Spinal cord (tissue), 10 donors: ENCODE measurements at places on chromosomes 4 and X.

DNA sequence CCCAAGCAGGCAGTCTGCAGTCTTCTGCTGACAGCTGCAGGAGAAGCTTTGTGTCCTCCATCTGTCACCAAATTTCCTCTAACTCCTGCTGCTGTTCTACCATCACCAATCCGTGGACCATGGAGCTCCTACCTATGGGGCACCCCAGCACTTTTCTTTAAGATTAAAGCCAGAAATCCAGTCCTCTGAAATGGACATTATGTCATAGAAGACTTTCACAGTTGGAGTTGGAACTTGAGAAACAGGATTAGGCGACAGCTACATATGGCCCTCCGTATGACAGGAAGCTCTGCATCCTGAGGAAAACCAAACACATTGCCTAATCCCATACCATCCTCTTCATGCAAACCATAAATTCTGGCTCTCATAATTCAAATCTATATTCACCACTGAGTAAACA is 470.6 kb upstream of the GALNTL6 start:
- no peak for DNase-seq

- DNase-seq, result peak; percentile 29
Measured at GRCh38 chr4:11623726-11624037, 195.0 kb upstream of the HS3ST1 start.

GRCh38 chr4:79650794-79651431 is 242.9 kb upstream of the GK2 start:
- no peak for DNase-seq

DNA sequence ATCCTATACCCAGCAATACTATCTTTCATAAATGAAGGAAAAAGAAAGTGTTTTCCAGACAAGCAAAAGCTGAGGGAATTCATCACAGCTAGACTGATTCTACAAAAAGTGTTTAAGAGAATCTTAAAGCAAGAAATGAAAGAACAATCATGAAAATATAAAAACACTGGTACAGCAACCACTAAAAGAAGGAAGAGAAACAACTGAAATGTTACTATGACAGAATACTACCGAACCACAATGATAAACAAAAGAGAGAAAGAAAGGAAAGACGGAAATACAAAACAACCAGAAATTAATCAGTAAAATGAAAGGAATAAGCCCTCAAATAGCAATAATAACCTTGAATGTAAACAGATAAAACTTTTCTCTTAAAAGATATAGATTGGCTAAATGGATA is 110.8 kb upstream of the AFF2 start:
- DNase-seq, result no peak

- no peak for DNase-seq
Measured at GRCh38 chrX:1178580-1179057, 33.8 kb downstream of the CRLF2 start.

DNA sequence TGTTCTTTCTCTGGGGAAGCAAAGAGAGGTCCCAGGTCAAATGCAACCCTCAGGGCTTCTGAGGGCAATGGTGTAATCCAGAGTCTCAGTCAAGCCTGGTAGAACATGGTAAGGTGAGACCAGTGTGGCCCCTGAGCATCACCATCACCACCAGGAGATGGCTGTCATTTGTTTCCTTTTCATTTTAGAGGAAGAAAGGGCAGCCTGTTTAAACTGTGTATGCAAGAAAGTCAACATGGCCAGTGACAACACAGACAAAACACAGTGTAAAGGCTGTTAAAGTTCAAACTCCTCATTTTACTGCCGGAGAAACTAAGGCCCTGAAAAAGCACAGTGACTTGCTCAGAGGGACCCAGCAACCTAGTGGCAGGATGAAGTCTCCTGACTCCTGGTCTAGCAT is 2.0 kb upstream of the EDA start:
- DNase-seq, result no peak

DNA sequence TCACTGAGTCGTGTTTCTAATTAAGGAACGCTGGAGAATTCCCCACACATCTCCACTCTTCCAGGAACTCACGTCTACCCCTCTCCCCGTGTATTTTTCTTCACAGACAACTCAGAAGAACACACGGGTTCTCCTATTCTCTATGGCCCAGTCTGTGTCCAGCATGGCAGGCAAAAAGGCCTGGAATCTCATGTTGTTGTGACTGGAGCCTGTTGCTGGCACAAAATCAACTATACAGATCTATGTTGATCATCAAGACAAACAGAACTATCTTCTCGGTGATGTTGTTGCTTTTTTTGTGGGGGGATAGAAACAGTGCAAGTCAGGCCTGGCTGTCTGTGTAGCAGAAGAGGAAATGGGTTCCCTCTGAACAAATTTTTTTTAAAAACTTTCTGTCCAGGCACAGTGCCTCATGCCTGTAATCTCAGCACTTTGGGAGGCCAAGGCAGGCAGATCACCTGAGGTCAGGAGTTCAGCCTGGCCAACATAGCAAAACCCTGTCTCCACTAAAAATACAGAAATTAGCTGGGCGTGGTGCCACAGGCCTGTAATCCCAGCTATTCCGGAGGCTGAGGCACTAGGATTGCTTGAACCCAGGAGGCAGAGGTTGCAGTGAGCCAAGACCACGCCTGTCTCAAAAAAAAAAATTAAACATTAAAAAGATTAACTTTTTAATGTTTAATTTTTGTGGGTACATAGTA is 50.5 kb upstream of the CBR4 start:
- DNase-seq, result no peak

- DNase-seq, result no peak
Measured at GRCh38 chr4:588351-588849, 12.3 kb upstream of the TMEM271 start.

- peak; percentile 2 for DNase-seq
Measured at GRCh38 chr4:128913228-128913627, 103.7 kb downstream of the JADE1 start.

DNA sequence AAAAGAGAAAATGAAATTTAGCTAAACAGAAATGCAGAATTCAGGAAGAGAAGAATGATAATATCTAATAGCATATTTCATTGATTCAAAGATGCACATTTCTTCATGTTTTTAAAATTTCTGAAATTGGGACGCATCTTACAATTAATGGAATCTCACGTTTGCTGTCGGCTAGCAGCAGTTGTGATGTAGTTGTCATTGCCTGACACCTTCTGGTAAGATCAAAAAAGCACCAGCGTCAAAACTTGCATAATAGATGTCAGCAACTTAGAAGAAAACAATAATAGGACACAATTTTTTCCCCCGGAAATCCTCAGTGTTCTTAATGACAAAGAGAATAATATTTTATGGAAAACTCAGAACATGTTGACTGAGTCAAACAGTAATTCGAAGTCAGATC is 29.8 kb upstream of the SLC7A3 start:
- DNase-seq, result peak; percentile 10

DNA sequence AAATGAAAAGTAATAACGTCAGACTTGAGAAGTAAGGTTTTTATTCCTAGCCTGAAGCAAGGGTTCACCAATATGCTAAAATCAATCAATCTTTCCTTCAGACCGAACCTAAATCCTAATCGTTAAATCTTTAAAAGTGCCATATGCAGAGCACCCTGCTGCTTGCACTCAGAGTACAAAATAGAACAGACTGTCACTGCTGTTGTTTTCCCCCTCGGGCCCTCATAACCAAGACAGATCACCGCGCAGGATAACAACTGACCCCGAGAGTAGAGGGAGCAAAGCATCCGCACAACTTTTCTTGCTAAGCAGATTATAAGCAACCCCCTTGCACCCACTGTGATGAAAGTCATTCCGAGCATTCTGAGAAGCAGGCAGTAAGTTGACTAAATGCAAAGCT is 550.9 kb upstream of the NDST4 start:
- DNase-seq, result no peak

DNA sequence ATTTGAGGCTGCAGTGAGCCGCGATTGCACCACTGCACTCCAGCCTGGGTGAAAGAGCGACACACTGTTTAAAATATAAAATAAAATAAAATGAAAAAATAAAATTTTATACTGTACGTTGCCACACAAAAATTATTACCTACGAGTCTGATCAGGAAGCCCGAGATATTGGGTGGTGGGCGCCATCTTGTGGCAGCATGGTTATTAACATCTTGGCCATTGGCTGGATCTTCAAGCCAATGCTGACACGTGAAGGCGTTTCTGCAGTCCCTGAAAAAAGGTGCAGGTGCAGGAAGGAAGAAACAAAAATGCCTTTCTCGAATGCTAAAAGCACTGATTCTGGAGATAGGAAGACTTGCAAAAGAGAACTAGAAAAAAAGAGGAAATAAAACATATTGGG is 4.9 kb upstream of the TLR8 start:
- peak; percentile 7 for DNase-seq

DNA sequence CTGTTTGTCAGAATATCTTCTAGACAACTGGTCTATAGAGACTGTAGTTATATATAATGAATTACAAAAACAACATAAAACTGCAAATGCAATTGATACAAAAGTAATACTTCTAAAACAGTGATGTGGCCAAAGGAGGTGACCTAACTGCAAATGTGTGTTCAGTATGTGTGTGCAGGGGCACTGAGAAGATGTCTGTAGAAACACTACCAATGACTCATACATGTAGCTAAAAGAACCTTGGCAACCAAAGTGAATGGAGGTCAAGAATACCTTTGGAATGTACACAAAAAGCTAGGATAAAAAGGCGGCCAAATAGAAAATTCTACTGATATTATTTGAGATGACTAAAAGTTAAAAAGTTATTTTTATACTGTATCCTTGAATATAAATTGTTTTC is 261.8 kb downstream of the CAMK2D start:
- DNase-seq, result no peak

DNA sequence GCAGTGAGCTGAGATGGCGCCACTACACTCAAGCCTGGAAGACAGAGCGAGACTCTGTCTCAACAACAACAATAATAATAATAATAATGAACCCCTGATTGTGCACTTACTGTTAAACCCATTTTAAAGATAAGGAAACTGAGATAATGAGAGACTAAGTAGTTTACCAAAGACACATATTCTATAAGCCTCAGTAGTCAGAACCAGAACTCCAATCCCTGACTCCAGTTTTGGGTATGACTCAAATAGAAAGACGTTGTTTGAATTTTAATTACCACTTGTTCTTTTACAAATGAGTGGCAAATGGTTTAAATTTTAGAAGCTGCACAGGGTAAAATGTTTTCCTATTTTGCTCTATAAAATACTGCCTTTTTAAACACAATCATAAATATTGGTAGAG is 37.4 kb downstream of the ACSL4 start:
- DNase-seq, result no peak

DNA sequence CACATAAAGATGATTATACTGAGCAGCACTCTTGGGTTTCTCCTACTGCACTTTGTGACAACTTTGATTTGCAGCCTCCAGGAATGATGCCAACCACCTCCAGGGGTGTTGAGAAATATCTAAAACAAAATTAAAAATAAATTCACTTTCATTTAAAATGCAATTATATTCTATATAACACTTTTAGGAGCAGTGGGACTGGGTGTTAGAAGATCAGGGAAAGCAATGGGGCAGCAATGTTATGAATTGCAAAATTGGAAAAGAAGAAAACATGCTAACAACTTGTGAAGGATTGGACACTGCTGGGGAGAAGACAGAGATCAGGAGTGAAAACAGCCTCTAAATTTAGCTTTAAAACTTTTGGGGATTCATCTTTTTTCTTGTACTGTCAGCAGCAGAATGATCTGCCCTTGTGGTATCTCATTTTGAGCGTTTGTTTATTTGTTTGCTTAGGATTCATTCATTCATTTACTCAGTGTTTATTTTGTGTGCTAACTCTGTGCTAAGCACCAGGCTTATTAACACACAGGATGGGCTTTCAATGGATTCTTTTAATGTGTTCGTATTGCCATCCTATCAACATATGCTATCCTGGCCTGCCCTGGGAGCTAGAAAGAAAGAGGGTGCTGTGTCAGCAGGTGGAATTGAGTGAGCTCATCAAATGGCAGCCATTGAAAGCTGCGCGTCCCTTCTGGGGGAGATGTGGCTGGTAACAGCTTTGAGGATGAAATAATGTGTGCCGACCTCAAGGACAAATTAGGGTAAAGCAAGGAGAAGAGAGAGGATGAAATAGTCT is 96.5 kb downstream of the FRMPD4 start:
- no peak for DNase-seq

GRCh38 chr4:40231316-40231863 is 34.6 kb downstream of the RHOH start:
- DNase-seq, result no peak

DNA sequence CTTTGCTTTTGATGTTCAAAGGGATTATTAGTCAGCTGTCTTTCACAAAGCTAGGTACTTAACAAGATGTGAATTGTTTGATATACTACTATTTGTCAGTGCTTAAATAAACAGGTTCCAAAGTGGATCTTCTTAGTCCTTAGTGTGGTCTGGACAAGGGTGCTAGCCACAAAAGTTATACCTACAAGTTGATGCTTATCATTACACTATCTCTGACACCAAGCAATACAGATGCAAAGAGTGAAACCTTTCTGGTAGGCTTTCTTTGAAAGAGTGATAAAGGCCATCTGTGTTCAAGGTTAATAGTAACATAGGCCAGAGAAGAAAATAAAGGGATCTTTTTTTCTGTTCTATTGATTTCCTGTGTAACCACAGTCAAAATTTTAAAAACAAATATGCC is 12.2 kb upstream of the RBPJ start:
- no peak for DNase-seq

- DNase-seq, result peak; percentile 75
Measured at GRCh38 chr4:7894677-7895181, 44.9 kb downstream of the AFAP1 start.

GRCh38 chr4:8747467-8748235 is 124.0 kb downstream of the HMX1 start:
- no peak for DNase-seq

- no peak for DNase-seq
Measured at GRCh38 chrX:11504234-11504633, 161.5 kb downstream of the ARHGAP6 start.

DNA sequence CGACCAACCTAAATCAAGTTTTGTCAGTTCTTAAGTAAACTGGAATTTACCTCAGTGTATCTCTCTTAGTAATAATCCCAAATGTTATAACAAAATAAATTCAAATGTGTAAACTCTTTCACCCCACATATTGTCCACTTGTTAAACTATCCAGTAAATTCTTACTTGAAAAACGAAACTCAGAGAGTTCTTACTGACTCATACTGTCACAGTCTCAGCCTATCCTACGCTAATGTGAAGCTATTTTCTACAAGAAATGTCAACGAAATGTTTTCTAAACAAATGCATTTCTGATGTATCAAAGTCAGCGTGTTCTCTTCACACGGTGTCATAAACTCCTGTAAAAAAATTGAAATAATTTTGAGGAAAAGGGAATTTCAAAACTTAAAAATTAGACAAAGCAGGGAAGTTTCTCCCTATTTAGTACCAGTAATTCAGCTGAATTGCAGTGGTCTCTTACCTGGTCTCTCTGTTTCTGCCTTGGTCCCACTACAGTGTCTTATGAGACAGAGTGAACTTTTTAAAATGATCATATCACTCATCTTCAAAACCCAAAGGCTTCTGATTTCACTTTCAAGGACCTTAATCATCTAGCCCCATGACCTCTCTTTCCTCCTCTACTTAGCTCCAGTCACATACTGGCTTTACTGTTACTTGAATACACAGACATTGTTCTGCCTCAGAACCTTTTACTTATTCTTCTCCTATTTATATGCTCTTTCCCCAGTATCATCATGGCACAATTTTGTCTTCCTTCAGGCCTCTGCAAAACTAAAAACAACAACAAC is 63.3 kb downstream of the DCAF8L1 start:
- no peak for DNase-seq

GRCh38 chr4:128721896-128722295 is 87.6 kb upstream of the JADE1 start:
- DNase-seq, result no peak
